ENCODE measurements at places on chromosomes 1 and 21.
A peak's percentile ranks its signal among the peaks of the same experiment; 100 is the strongest.

DNA sequence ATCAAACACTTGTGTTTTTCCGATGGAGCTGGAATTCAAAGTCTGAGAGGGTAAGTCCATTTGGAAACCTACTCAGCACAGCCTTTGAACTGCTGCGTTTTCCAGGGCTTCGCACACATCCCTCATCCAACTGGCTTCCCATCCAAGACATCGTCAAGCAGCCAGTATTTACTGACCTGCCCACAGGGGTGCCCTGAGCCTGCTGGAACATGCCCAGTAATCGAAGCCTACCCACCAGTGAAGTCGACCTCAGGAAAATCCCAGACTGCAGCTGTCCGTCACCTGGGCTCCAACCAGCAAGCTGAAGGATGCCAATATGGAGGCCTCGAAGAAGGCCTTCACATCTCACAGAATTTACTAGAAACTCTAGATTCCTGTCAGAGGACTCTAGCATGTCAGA, 261.6 kb downstream of the PLPP3 start:
- DNase-seq: no peak

- DNase-seq: no peak
Observed at GRCh38 chr1:40919475-40920011, 57.4 kb upstream of the CITED4 start.

DNA sequence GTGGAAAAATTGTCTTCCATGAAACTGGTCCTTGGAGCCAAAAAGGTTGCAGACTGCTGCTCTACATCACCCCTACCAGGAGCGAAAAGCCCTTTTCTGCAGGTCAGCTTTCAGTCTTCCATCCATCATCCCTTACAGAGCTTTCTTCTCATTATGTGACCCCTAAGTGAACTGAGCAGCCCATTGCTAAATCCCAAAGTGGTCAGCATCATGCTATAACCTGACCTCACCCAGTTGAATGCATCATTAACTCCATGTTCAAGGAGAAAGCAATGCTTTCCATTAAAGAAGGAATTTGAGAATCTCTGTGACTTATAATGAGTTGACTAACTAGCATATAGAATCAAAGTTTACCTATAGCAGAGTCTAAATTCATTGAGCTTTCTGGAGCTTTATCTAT, 10.4 kb upstream of the IL24 start:
- DNase-seq: no peak

GRCh38 chr1:184019506-184019905, 18.0 kb downstream of the COLGALT2 start:
- DNase-seq: no peak

DNA sequence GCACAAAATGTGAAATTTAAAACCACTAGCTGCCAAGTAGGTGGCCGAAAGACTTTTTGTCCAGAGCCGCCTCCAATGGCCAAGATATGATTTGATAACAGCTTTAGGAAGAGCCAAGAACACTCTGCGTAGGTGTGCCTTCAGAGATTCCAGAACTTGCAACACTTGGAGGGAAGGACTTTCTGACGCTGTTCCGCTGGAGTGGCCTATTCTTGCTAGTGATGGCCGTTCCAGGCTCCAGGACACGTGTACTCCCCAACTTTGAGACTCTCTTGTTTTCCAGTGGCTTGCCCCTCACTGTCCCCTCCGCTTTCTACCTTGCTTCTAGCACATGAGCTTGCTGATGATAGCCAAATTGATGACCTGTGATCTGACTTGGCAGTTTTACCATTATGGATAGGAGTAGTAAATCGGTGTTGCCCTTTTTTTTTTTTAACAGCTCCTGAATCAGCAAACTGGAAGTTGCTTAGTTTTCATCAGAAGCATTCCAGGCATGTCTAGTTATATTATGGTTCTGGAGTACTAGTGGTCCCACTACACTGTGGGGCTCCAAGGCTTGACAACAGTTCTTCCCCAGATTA, 1.0 kb downstream of the PRDX6 start:
- DNase-seq: peak; percentile 17

DNA sequence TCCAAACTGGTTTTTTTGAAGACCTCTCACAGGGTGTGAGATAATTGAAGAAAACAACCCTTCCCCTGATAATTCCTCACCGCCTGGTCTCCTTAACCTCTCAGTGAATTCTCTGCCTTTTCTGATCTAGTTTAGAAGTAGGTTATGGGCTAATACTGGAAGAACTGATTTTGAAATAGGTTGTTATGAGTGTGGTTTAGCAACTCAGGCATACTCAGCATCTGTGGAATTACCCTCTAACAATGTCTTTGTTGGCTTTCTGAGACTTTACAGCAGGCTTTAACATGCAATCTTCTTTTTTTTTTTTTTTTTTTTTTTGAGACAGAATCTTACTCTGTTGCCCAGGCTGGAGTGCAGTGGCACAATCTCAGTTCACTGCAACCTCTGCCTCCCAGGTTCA, 10.3 kb upstream of the PLD5 start:
- no peak for DNase-seq

DNA sequence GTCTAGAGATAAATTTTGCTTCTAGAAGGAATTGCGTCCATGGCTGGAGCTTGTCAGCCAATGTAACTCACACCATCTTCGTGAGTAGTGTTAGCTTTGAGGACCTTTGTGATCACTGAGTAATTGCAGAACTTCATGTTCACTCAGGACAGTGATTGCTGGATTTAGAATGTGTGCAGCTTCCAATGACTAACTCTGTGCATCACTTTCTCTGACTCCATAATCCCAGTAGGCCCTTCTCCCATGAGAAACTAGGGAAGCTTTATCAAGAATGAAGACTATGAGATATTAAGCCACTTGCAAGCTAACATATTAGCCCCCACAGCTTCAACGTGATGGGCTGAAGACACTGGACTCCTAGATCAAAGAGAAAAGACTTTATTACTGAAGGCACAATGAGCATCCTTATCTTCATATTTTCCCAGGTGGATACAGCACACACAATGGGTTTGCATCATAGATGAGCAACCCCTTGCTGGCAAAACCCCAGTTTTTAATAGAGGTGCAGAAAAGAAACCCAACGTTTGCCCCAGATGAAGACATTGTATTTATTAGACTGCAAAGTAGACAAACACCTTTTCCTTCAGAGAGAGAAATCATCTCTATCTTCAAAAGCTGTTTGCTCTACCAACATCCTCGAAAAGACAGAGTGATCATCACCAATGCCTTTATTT, 561.0 kb downstream of the LTN1 start:
- no peak for DNase-seq

GRCh38 chr1:82318265-82318664, 517.5 kb downstream of the ADGRL2 start:
- DNase-seq: no peak

GRCh38 chr1:219239518-219239917, 65.8 kb downstream of the LYPLAL1 start:
- no peak for DNase-seq

GRCh38 chr1:168297019-168297730, 16.5 kb downstream of the TBX19 start:
- no peak for DNase-seq

GRCh38 chr1:230868736-230869385, 540 bp upstream of the C1orf198 start:
- no peak for DNase-seq

DNA sequence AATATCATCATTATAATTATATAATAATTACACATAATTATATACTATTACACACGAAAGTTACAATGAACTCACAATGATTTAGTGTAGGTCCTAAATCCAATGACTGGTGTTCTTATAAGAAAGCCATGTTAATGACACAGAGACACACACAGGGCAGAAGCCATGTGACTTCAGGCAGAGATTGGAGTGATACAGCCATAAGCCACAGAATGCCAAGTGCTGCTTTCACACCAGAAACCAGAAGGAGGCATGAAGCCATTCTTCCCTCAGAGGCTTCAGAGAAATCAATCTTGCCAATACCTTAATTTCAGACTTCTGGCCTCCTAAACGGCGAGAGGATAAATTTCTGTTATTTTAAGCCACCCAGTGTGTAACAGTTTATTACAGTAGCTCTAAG, 147.4 kb upstream of the KRTAP19-8 start:
- no peak for DNase-seq

- DNase-seq: no peak
Observed at GRCh38 chr1:116832932-116833578, 76.7 kb upstream of the PTGFRN start.

GRCh38 chr1:199176713-199177112, 537.9 kb downstream of the PTPRC start:
- no peak for DNase-seq

DNA sequence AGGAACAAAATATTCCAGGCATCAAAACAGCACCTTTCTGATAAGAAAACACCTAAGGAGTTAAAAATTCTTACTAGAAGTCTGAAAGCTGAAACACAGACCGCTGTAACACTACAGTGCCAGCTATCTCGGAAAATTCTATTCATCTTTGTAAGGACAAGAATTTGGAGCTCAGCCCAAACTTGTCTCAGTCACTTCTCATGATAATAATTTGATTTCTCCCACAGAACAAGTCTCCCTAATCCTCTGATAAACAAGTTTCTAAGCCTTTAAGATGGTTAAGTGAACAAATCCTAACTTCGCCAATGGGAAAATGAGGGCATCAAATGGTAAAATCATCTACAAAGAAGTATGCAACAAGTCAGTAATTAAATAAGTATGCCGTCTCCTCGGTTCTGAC, 59.9 kb downstream of the SIPA1L2 start:
- no peak for DNase-seq

DNA sequence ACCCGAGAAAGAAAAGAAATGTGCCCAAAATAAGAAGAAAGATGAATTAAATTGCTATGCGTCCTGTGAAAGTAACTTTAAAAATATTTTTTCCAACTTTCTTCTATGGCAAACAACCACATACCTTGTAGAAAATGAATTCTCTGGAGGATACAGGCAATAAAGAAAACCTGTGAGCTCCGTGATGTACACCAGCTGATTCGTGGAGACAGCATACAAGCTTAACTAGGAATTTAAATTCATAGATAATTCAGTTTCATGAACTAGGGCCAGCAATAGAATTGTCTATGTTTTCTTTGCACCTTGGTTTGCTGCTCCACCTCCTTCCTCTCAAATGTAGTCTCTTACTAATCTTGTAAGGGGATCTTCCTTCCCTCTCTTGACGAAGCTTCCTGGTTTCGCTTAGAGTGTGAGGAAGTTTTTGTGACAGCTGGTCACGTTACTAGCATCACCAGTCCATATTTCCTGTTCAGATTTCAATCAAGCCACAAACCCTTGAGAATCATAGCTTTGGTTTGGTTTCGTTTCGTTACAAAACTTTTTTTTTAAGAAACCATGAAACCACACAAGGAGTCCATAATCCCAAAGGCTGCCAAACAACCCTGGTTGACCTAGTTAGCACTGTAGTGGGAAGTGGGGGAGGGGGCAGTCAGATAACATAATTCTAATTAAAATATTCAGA, 35.8 kb downstream of the GREM2 start:
- no peak for DNase-seq

DNA sequence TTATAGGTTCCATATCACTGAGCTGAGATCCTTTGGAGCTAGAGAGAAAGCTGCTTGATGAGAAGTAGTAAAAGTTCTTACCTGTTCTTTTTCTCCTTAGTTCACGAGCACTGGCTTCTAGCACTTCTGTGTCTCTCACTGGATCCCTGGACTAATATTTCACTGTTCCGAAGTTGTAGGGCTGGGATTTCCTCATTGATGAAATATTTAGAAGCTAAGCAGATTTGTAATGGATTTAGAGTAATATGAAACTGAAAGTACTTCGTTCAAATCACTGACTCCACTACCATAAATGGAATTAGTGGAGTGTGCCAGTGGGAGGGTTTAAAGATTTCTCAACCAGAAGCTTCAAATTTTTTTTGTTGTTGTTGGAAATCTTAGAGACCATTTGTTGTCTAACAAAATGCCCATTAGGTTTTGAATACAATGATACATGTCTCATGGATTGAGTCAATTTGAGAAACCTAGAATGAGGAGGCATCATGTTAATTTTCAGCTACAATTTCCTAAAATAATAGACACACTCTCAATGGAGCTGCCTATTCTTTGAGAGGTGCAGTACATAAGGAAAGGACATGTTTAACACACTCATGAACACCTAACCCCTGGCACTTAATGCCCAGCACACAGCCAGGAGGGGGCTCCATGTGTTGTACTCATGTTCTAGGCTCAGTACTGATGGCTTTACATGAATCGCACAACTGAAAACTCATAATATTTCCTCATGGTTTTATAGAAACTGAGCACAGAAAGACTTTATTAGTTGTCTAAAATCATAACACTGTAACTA, at the start of gene GBP1:
TSS of gene GBP1 (minus strand) at position 130 of the 790 bp plus-strand sequence. CDS start 1,974 bp downstream, outside the sequence.
- DNase-seq: peak; percentile 61

All from AG04449 (cell line).